ENCODE measurements at places on chromosomes 3 and 15. TPM values are rescaled to one million over a fixed set of nuclear protein-coding genes. Genes with fewer than 3 reads are reported as not detected.

ELP6 gene
- total RNA-seq, result 65.0 TPM

TGM5 gene
- total RNA-seq, result 0.20 TPM

FGF7 gene
- total RNA-seq, result 0.02 TPM

CTXN2 gene
- not detected for total RNA-seq

CFAP100 gene
- not detected for total RNA-seq

DNA sequence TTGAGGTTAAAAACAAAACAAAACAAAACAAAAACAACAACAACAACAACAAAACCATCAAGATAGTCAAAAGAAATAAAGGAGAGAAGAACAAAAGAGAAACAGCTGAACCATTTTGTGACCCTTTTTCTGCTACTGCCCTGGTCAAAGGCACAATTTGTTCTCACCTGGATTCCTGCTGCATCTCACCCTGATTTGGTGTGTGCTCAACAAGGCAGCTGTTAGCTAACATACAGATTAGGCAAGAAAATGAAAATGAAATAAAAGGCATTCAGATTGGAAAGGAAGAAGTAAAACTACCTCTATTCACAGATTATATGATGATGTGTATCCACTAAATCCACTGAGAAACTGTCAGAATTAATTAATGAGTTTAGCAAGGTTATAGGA lies 28.7 kb upstream of the XIRP1 start:
- no peak for DNase-seq

USP50 gene
- total RNA-seq, result 0.70 TPM

ATP13A4 gene
- not detected for total RNA-seq

EPHA3 gene
- total RNA-seq, result not detected

DNA sequence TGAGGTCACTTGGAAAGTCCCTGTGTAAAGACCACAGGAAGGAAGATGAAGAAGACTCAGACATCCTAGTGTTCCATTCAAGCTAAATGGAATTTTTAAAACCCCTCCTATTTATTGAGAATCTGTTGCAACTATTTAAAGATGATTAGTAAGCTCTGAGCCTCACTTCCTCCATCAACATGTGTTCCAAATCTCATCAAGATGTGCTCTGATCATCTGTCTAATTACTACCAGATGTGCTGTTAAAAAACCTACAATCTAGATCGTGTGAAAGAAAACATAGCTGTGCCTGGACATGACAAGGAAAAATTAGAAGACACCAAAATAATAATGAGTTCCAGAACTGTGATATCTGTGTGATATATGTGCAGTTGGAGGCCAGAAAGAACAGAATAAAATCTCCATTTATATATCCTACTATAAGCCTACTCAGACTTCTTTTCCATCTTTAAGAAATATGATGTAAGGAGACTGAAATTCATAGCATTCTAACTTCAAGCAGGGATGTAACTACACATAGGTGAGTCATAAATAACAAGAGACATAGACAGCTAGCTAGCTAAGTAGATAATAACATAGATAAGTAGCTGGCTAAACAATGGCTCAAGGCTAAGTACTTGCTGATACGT lies 7.8 kb downstream of the XPC start:
- no peak for DNase-seq

SNX1 gene
- total RNA-seq, result 37.9 TPM

- DNase-seq, result peak; percentile 63
Observed at GRCh38 chr3:176579711-176580185, 617.5 kb downstream of the TBL1XR1 start.

Measured in HT1080 (cell line).